NCI-H524 (cell line): ENCODE measurements at places on chromosomes 7 and 10.

DNA sequence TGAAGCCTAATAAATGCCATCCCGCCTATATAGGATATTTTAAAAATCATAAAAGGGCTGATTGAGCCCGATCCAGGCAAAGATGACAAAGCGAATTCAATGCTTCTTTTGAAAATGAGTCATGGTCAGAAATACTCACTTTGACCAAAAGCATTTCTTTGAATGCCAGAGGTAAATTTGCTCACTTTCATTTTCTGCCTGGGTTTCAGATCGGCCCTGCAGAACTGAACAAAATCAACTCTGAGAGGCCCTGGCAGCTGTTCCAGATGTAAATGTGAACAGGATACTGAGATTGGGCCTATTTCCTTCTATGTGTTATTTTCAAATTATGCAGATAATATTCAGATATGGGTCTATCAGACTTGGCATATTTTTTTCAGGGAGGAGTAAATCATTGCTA is 114.8 kb upstream of the ARID5B start:
- no peak for DNase-seq

DNA sequence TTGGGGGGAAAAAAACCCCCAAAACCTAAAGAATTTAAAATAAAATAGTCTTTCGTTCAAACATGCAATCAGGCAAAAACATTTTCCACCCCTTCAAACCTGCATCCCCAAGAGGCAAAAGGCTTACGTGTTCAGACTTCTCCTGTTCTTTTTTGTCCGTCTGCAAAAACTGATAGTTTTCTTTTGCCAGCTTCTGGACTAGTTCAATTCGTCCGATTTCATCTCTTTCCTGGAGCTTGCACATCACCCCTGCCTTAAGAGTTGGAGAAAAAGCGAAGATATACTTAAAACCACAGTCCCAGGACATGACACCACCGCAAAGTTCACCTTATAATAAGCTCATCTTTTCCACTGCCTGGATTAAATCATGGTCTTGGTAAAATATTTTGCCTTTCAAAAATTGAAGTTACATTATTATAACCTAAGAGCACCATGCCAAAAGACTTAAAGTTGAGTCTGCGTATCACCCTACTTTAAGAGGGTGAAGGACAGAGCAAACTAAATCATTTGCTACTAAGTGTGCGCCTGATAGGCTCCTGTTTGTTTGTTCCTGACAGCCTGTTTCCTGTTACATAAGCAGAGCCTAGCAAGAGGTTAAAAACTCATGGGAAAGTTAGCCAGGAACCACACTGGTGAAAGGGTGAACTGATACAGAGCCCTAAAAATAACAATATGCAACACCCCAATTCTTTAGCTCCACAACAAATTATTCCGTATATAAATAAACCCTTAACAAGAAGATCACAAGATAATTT is 137.0 kb downstream of the RAPGEF5 start:
- DNase-seq: no peak

DNA sequence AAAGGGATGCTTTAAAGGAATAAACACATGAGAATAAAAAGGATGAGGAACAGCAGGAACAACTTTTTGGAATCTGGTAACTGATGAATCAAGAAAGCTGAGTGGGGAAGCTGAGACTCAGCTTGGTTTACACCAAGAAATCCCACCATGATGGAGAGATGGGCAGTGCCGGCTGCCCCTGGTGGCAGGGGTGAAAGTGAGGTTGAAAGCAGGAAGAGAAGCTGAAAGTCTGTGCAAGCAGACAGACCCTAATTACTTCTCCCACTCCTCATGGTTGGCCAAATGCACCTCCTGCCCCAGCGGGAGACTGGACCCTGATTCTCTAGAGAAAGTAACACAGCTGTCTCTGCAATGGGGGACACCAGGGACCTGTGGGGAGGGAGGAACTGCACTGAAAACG is 57.6 kb upstream of the NANOS1 start:
- DNase-seq: no peak

- DNase-seq: no peak
Measured at GRCh38 chr7:88279323-88279722, 27.4 kb downstream of the STEAP4 start.

DNA sequence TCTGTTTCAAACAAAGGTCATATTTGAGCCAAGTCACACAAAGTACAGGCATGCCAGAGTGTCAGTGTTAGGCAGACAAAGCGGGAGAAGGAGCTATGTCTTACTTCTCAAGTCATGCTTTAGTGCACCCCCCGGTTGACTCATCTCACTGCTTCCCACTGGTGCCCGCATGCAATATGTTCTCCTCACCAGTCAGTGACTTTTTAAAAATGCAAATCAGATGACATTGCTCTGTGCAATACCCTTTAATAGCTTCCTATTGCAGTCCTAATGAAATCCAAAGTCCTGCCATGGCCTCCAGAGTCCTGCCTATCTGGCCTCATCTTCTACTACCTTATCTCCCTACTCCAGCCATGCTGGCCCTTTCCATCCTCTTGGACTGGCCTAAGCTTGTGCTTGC is 429.1 kb downstream of the ACTR3B start:
- DNase-seq: no peak

GRCh38 chr7:155276800-155277375 is 20.8 kb upstream of the INSIG1 start:
- DNase-seq: no peak

DNA sequence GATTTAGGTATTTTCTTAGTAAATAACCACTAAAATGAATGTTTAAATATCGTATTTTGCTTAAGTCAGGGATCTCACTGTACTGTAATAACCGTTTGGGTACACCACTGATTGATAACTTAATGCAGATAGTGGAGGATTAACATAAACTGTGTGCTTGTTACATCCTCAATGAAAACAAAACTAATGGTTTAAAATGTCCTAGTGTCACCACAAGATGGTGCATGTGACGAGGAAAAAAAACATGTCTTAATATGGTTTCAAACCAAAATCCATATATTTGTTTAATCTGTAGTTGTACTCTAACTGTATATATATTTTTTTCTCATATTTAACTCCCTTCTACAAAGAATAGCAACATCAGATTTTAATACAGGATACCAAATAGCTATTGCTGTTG is 19.2 kb downstream of the ARMC10 start:
- DNase-seq: no peak
